ENCODE measurements at places on chromosomes 6 and 20.

DNA sequence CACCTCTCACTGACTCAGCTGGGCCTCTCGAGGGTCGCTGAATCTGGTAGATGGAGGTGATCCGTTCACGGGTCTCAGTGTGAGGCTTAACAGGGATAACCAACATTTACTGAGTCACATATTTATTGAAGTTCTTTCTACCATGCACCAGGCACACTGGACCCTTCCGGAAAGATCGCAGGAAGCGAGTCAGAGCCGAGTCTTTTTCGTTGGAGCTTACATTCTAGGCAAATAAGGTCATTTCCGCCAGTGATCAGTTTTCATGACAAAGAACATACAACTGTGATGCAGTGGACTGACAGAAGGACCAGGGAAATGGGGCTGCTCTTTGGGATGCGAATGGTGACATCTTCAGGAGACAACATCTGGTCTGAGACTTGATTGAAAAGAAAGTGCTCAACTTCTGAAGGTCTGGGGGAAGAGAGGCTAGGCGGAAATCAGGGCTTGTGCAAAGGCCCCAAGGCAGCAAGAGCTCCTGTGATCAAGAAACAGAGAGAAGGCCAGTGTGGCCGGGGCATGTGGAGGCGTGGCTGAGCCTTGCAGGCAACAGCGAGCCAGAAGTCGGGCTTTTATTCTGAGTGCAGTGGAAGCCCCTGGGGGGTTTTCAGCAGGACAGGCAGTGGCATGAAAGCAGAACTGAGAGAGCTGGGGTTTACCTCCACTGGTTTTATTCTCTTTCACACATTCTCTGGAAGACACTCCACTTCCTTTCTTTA is 56.7 kb downstream of the APCDD1L start:
- DNase-seq: no peak

- DNase-seq: no peak
Observed at GRCh38 chr6:158629367-158630221, 14.9 kb downstream of the DYNLT1 start.

- no peak for DNase-seq
Observed at GRCh38 chr20:1891263-1892118, 3.7 kb upstream of the SIRPA start.

DNA sequence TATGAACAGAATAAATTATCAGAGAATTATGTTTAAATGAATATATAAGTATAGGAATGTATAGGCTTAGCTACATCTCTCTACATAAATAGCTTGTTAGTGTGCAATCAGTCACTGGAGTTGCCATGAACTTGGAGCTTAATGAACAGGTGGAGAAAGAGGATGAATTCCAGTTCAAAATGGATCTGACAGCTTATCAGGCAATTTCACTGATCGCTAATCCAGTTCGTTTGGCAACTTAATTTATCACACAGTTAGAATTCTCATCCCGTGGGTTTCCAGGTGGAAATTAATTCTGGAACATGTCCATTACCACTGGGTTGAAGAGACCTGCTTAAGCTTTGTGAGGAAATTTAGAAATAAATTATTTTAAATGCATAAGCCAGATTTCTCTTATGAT is 118.1 kb downstream of the MACROD2 start:
- DNase-seq: no peak
